Activated T-helper 2 cell treated with anti-CD3 and anti-CD28 coated beads, Interferon-gamma antibody, Interleukin-2, Interleukin-4, amounts not matched to agents 10 μg/mL and 5 μg/mL and 100 μg/mL, durations not matched to agents 14 hours and 24 hours and 36 hours (primary cell): ENCODE measurements at places on chromosomes 2 and 18. TPM values are rescaled to one million over a fixed set of nuclear protein-coding genes. Genes with fewer than 3 reads are reported as not detected.
A peak's percentile ranks its signal among the peaks of the same experiment; 100 is the strongest.

DNA sequence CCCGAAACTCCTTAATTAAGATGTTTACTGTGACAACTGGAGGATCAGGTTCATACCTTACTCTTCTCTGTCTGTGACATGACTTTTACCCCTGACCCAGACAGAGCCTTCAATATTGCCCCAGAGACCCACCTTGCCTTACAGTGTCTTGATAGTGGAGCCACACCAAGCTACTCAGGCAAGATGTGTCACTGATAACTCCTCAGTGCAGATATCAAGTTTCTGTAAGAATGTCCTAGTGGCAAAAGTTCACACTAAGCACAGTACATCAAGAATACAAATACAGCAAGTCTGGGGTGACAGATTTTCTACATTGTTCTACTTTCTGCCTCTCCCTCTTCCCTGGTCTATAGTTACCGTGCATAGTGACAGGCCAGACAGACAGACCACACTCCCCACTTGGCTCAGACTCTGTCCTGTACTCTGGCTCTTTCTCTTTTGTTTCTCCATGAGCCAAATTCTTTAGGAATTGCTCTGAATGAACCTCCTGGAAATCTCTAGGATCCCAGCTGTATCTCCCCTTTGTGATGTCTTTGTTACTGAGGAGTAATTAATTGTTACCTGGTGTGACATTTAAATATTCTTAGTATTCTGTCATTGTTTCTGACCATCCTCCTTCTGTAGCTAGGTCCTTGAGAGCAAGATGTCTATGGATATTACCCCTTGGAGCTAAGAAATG, 24.1 kb upstream of the APOB start:
- no peaks in the 10 kb centered on the region for H3K27me3 ChIP-seq
- no peaks in the 10 kb centered on the region for H3K36me3 ChIP-seq
- no peaks in the 10 kb centered on the region for H3K4me1 ChIP-seq
- no peak for DNase-seq
- H3K27ac ChIP-seq = no peak overlapping the region
- H3K4me3 ChIP-seq = no peak overlapping the region

- H3K27ac ChIP-seq = no peak overlapping the region
- no peak overlapping the region for H3K4me3 ChIP-seq
- DNase-seq = no peak
- no peaks in the 10 kb centered on the region for H3K4me1 ChIP-seq
Measured at GRCh38 chr18:39602131-39602530, 2036.5 kb upstream of the CELF4 start.

DNA sequence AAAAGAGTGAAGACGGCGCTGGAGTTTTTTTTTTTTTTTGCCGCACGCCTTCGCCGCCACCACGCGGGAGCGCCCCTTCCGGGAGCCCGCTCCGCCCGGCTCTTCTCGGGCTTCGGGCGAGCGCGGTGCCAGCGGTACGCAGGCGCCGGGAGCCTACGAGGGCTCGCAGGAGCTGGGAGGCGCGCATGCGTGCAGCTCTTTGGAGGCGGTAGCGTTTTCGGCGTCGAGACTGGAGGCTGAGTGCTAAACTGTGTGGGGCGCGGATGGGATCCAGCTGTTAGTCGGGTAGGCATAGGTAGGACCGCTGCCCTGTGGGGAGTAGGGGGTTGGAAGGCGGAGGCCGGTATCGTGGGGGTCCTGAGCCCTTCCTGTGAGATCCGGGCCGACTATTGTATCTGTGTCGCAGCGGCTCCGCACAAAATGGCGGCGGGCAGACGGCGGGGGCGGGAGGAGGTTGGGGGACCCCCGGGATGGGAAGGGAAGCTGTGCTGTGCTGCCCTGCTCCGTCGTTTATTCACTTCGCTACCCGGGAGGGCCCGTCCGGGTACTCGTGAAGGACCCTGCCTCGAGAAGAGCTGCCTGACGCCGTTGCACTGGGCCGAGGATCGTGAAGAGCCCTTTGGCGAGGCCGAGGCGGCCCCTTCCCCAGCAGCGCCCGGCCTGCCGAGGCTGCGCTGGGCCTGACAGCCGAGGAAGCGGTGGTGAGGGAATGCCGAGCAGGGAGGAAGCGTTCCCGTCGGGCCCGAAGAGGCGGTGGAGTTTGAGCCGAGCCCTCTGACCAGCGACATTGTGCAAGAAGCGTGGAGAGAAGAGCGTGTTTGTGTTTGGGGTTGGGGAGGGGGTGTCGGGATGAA, at the start of gene ZNF638:
Gene ZNF638 (plus strand): TSS at position 202 of the 854 bp plus-strand sequence. CDS start 17,173 bp downstream, outside the sequence.
- H3K27ac ChIP-seq = peak within 1 kb of the TSS; percentile 100
- H3K4me3 ChIP-seq = peak within 1 kb of the TSS; percentile 99
- peaks cover 21% of the 10 kb centered on the region for H3K36me3 ChIP-seq

- no peak for DNase-seq
- H3K4me1 ChIP-seq = peaks cover 15% of the 10 kb centered on the region
- H3K27ac ChIP-seq = no peak within 1 kb of the TSS
- peaks cover 17% of the 10 kb centered on the region for H3K27me3 ChIP-seq
Measured at GRCh38 chr2:31414601-31415241, at the start of gene XDH. Gene XDH, minus strand, starts transcription at chr2:31414742. Its CDS starts 76 bp downstream, at chr2:31414666.

GRCh38 chr18:79798999-79799370, 1.2 kb downstream of the KCNG2 start:
- H3K4me1 ChIP-seq = peaks cover 5% of the 10 kb centered on the region
- no peaks in the 10 kb centered on the region for H3K36me3 ChIP-seq
- H3K27ac ChIP-seq = no peak overlapping the region
- H3K27me3 ChIP-seq = peaks cover 47% of the 10 kb centered on the region
- H3K4me3 ChIP-seq = no peak overlapping the region
- DNase-seq = no peak

DNA sequence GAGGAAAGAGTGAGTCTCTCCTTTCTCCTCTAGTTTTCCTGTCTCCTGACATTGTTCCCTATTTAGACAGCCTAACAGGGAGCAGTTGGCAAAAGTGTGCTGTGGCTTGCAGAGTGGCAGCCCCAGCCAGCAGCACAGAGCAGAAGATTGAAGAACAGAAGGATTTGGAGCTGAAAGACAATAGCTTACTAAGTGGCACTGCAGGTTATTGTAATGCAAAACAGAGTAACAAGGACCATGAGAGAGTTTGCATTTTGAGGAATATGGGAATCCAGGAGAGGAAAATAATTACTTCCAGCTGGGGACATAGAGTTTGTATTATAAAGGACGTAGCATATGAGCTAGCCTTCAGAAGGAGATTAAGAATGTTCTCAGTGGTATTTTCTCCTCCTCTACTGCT, 342.4 kb downstream of the AKAIN1 start:
- no peak overlapping the region for H3K4me3 ChIP-seq
- H3K4me1 ChIP-seq = no peaks in the 10 kb centered on the region
- no peak for DNase-seq
- H3K36me3 ChIP-seq = no peaks in the 10 kb centered on the region
- no peaks in the 10 kb centered on the region for H3K27me3 ChIP-seq

DNA sequence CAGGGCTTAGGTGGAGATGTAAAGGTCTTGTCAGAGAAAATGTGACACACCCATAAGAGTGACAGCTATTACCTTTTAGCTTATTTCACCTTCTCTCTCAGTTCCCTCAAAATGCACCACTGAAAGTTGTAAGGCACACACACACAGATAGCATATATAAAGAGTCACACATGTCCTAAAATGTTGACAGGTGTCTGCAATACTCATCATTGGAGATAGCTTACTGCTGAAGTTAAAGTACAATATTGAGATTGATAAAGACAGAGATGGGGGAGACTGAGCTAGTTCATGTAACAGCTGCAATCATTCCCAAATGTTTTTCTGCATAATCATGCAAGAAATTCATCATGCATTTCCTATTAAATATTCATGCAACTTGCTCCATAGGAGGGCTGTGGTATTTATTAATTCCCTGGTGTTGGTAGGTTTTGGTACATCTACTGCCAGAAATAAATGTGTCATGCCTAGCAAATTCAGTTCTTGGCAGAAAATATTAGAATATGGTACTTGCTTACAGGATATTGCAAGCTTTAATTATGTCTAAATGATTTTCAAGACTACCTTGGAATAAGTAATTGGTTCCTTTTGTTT, 118.8 kb upstream of the RBMS1 start:
- no peak overlapping the region for H3K4me3 ChIP-seq
- peaks cover 15% of the 10 kb centered on the region for H3K27me3 ChIP-seq
- H3K4me1 ChIP-seq = peaks cover 5% of the 10 kb centered on the region
- H3K27ac ChIP-seq = no peak overlapping the region

GRCh38 chr2:127104881-127105655, 1.9 kb downstream of the BIN1 start:
- DNase-seq = no peak
- peak overlapping the region; percentile 10 for H3K4me3 ChIP-seq
- H3K27ac ChIP-seq = no peak overlapping the region
- H3K4me1 ChIP-seq = peaks cover 4% of the 10 kb centered on the region
- peaks cover 31% of the 10 kb centered on the region for H3K27me3 ChIP-seq
- no peaks in the 10 kb centered on the region for H3K36me3 ChIP-seq

DNA sequence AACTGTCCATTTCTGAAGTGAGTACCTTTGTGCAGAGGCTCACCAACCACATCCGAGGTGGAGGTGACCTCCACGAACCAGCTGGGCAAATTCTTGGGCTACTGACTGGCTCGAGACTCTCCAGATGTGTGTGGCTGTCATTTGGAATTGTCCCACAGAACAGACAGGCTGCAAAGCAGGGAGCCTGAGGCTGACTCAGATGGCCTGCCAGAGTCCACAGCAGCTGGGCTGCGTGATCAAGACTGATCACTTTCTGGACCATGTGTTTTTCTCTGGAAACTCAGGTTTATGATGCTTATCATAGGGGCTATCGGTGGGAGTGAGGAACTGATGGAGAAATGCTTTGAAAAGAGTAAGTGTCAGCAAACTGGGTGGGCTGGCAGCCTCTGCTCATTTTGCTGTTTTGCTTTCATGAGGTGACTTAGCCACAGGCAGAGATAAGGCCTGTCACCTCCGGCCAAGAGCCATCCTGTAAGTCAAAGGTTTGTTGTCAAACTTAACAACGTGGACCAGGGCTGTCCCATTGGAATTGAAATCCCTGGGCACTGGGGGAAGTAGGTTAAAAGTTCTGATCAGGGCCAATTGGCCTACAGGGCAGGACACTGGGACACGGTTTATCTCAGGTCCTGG, 120.4 kb downstream of the LIPG start:
- H3K4me3 ChIP-seq = no peak overlapping the region
- peaks cover 11% of the 10 kb centered on the region for H3K4me1 ChIP-seq
- H3K27ac ChIP-seq = no peak overlapping the region
- H3K36me3 ChIP-seq = no peaks in the 10 kb centered on the region
- peaks cover 8% of the 10 kb centered on the region for H3K27me3 ChIP-seq

GRCh38 chr2:207254591-207255464, 89.1 kb upstream of the KLF7 start:
- no peak for DNase-seq
- peaks cover 69% of the 10 kb centered on the region for H3K4me1 ChIP-seq
- H3K4me3 ChIP-seq = no peak overlapping the region
- peak overlapping the region; percentile 81 for H3K27ac ChIP-seq

DNA sequence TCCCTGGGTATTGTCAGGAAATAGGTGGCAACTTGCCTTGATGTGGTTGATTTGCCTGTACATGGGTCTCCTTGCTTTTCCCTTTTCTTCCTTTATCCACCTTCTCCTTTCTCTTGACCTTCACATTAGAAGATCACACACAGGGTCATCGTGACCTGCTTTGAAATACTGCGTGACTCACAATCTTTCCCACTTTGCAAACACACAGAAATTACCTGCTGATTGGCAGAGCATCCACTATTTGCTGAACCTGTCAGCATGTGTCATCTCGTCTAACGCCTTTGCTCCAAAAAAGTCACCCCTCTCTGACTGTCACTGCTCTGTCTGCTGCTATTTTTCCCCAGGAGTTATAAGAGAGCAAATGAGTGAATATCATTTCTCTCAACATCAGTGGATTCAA, 60.8 kb downstream of the MYO3B start:
- H3K27me3 ChIP-seq = peaks cover 33% of the 10 kb centered on the region
- no peak overlapping the region for H3K4me3 ChIP-seq
- no peak overlapping the region for H3K27ac ChIP-seq
- DNase-seq = no peak
- no peaks in the 10 kb centered on the region for H3K36me3 ChIP-seq

GRCh38 chr2:202628646-202629198, 6.0 kb upstream of the FAM117B start:
- peaks cover 3% of the 10 kb centered on the region for H3K4me1 ChIP-seq
- H3K36me3 ChIP-seq = no peaks in the 10 kb centered on the region
- no peaks in the 10 kb centered on the region for H3K27me3 ChIP-seq
- no peak for DNase-seq
- no peak overlapping the region for H3K4me3 ChIP-seq

DNA sequence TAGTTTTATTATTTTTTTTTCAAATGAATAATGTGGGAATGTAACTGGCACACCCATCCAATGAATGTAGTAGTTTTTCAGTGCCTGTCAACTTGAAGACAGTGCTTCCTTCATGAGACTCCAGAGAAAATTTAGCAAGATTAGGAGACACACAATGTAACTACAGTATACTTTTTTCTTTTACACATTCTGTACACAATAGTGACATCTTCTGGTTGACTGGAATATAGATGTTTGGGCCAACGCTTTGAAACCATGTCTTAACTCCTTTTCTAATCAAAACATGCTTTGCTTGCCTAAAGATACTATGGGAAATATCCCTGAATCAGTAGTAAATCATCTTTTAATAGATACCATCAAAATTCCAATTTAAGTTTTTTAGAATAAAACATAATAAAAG, 229.5 kb upstream of the ZC3H15 start:
- H3K36me3 ChIP-seq = no peaks in the 10 kb centered on the region
- H3K4me1 ChIP-seq = no peaks in the 10 kb centered on the region
- H3K27ac ChIP-seq = no peak overlapping the region
- no peak overlapping the region for H3K4me3 ChIP-seq
- no peak for DNase-seq

- H3K4me3 ChIP-seq = no peak overlapping the region
- H3K36me3 ChIP-seq = no peaks in the 10 kb centered on the region
- no peak for DNase-seq
Measured at GRCh38 chr2:8346706-8347430, 335.0 kb upstream of the ID2 start.

- no peak for DNase-seq
- H3K27ac ChIP-seq = no peak overlapping the region
- no peaks in the 10 kb centered on the region for H3K27me3 ChIP-seq
- peaks cover 81% of the 10 kb centered on the region for H3K36me3 ChIP-seq
- peaks cover 16% of the 10 kb centered on the region for H3K4me1 ChIP-seq
Measured at GRCh38 chr18:2916184-2916583, 69.4 kb downstream of the EMILIN2 start.

DNA sequence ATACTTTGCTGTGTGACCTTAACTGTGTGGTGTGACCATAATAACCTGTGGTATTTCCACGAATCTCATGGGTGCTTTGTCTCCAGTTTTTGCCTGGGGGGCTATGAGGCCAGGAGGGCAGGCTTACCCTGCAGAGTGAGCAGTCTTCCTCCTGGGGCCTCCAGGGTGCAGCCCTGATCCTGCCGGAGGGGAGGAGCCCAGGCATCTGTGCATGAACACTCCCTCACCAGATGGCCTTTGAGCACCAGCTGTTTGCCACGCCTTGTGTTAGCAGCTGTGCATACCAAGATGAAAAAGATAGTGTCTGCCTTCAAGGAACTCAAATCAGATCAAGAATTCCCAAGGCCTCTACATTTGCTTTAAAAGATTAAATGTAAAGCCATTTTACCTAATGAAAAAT, 75.0 kb upstream of the RBM44 start:
- H3K36me3 ChIP-seq = peaks cover 69% of the 10 kb centered on the region
- H3K27ac ChIP-seq = peak overlapping the region; percentile 30
- no peak for DNase-seq
- H3K27me3 ChIP-seq = no peaks in the 10 kb centered on the region
- no peak overlapping the region for H3K4me3 ChIP-seq

The CCDC121 gene
- 0.57 and 0.73 TPM in 2 replicates for total RNA-seq

The LTBP1 gene
- 0.34 and 0.82 TPM in 2 replicates for total RNA-seq

The PROKR1 gene
- total RNA-seq = not detected in 2 replicates

The NCKAP5 gene
- not detected in 2 replicates for total RNA-seq

The ACVR1 gene
- 26.7 and 27.1 TPM in 2 replicates for total RNA-seq

The SERPINB13 gene
- total RNA-seq = not detected in 2 replicates

The COLEC12 gene
- not detected in 2 replicates for total RNA-seq

The SERPINB11 gene
- not detected in 2 replicates for total RNA-seq

The SERPINB5 gene
- not detected in 2 replicates for total RNA-seq

The CRYGD gene
- not detected in 2 replicates for total RNA-seq
